CD4-positive, alpha-beta T cell treated with Interleukin-21 for 1 hour (primary cell): ENCODE measurements at places on chromosomes 11 and 22.

DNA sequence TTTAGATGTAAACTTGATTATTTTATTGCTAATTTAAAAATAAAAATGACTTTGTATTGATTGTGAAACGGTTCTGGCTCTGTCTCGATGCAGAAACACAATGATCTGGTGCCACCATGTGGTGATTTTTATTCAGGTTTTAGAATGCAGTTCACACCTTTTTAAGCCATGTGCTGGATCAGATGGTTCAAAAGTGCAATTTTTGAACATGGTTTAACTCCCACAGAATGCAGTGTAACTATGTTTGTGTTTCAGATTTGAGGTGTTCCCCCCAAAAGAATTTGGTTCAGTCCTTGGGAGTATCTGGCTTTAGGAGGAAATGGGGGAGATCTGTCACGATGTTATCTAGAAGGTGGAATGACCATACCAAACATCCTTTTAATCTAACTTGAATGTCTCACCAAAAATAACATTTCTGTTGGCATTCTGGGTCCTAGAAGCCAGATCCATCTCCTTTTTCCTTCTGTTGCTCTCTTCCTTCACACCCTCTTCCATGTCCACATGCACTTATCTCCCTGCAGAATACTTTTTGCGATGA, 7.9 kb downstream of the MRPL16 start:
- DNase-seq, result peak; percentile 75

GRCh38 chr11:19646308-19646707, 66.3 kb upstream of the NAV2 start:
- no peak for DNase-seq

DNA sequence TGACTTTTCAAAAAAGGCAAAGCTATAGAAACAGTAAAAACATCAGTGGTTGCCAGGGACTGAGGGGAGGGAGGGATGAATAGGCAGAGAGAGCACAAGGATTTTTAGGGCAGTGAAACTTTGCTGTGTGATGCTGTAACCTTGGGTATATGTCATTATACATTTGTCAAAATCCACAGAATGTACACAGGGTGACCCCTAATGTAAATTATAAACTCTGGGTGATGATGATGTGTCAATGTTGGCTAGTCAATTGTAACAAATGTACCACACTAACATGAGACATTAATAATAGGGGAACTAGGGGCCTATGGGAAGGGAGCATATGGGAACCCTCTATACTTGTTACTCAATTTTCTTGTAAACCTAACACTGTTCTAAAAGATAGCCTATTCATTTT, 24.8 kb downstream of the RIBC2 start:
- no peak for DNase-seq

DNA sequence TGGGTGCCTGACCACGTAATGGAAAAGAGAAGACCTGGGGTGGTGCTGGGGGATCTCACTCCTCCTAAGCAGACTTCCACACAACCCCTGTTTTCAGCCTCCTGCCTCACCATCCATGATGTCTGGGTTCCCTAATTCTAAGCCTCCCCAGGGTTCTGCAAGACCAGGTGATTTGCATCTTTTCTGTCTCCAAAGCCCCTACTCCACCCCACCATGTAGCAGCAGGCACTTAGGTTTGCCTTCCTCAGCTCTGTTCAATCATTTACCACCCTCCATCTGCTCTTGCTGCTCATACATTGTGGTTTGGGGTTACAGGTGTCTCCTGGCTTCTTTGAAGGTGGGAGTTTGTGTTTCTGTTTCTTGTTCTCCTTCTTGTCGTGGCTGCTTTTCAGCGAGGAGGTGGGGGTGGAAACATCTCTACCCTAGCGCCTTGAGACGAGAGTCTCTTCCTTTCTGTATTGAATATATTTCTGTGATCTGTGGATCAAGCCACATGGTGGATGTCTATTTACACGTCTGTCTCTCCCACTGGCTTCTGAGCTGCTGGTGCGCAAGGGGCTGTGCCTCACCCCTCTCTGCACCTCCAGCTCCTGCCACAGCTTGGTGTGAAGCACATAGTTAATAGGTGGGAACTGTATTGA, 6.6 kb upstream of the SSTR3 start:
- DNase-seq, result peak; percentile 85

GRCh38 chr11:46099963-46100316, 21.3 kb downstream of the PHF21A start:
- DNase-seq, result peak; percentile 27

GRCh38 chr11:548700-549603, 11.6 kb downstream of the LMNTD2 start:
- DNase-seq, result no peak

- no peak for DNase-seq
Observed at GRCh38 chr11:24082860-24083259, 414.0 kb upstream of the LUZP2 start.
